ENCODE measurements at places on chromosomes 11 and 22.

DNA sequence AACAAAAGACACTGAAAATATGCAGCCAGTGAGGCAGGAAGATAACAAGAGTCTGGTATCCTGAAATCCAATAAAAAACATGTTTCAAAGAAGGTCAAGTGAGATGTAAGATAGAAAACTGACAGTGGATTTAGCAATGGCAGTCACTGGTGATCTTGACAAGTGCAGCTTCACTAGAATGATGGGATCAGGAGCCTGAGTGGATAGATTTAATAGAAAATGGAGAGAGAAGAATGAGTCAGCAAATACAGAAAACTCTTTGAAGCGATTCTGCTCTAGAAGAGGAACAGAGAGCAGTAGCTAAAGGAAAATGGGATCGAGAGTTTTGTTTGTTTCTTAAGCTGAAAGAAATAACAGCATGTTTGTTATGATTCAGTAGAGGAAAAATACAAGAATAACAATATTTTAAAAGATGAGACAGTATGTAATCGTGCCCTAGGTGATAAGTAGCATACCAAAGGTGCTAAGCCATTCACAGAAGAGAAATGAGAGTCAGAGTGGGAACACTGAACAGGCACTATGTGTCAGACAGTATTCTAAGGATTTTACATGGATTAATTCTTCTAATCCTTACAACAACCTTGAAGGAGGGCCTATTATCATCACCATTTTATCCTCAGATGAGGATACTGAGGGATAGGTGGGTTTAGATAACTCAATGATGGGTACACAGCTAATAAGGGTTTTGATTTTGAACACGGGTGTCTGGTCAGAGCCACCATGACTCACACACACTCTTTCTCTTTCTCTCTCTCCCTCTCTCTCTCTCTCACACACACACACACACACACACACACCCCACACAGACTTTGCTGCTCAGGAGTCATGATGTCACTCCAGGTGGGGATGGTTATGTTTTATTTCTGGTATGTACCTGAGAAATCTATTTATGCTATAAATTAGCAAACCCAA is 36.3 kb downstream of the MRE11 start:
- no peak for DNase-seq

DNA sequence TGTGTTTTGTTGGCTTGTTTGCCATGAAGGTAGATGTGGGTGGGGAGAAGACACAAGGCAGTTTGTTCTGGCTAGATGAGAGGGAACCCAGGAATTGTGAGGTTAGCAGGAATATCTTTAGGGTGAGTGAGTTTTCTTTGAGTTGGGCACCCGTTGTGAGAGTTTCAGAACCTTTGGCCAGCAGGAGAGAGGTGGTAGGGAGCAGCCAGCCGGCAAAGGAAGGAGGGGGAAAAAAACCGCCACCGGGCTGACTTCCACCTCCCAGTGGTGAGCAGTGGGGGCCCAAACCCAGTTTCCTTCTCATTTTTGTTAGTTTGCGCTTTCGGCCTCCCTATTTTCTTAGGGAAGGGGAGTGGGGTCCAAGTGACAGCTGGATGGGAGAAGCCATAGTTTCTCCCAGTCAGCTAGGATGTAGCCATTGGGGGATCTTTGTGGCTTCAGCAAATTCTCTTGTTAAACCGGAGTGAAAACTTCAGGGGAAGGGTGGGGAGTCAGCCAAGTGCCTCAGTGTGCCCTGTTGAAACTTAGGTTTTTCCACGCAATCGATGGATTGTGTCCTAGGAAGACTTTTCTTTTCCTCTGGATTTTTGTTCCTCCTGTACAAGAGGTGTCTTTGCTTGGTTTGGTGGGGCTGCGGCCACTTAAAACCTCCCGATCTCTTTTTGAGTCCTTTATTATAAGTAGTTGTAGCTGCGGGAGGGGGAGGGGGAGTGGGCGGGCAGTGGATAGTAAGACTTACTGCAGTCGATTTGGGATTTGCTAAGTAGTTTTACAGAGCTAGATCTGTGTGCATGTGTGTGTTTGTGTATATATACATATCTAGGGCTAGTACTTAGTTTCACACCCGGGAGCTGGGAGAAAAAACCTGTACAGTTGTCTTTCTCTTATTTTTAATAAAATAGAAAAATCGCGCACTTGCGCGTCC is 1.1 kb upstream of the GCAT start:
- no peak for DNase-seq

DNA sequence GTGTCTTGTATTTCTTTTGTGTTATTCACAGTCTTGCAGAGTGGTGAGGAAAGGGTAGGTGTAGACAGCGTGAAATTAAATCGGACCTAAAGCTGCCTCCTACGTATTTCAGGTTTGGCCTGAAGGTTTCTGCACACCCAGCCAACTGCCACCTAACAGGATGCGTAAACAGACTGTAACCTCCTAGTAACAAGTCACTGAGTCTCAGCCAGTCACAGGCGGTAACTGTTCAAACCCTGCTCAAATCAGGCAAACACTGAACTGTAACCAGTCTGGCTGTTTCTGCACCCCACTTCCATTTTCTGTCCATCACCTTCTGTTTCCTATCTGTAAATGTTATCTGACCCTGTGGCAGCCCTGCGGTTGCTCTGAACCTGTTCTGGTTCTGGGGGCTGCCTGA is 87.1 kb downstream of the ADAMTS15 start:
- no peak for DNase-seq

DNA sequence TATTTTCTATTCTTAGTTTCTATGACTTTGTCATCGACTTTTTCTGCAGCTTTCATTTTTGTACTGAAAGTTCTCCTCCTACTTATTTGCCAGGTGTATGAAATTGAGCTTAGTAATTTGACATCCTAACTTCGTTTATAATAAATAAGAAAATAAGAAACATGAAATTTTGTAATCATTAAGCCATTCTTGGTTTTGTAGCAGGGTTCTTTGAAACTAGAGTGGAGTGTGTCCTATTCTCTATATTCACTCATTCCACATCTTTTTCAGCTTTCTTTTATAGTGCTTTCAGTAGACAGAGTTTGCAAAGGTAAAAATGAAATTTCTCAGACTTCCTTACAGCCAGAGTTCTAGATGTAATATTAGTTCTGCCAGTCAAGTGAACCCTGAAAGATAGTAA is 47.8 kb downstream of the FANCF start:
- DNase-seq: no peak

GRCh38 chr11:88523386-88524071 is 186.0 kb upstream of the CTSC start:
- no peak for DNase-seq

DNA sequence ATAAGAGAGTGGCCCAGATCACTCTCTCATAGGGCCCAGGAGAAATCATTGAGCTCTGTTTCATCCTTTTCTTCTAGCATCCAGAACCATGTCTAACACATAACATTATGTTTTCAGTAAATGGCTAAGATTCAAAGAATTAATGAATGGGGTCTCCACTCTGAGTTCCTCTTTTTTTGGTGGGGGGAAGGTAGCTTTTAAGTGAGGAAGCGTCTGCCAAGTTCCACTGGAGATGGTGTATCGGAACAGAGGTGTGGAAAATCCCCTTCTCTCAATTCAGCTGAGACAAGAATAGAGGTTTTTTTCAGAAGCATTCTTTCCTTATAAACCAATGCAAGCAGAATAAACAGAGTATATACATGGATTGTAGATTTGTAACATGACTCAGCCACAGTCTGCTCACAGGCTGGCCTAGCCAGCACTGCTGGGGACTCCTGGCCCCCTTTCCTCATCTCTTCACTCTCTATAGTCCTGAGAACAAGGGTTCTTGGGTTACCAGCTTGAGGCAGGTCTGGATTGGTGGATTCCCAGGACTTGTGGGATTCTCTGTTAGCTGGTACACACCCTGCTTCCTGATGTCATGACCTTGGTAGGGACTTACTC is 97.2 kb downstream of the TRAF6 start:
- no peak for DNase-seq

DNA sequence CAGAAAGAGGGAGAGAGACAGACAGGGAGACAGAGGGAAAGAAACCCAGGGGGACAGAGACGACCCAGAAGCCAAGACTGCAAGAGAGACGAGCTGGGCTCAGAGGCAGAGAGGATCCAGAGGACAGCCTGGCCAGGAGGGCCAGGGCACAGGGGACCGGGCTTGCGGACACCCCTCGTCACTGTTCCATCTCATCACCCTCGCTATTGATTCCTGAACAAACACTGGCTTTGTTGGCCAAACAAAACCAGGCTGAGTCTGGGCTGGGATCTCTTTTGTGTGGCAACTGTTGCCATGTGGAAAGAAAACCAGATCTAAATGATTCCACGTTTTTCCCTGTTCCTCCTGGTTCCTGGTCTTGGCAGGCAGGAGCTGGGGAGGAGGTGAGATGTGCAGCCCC is 339.4 kb downstream of the MN1 start:
- DNase-seq: no peak

DNA sequence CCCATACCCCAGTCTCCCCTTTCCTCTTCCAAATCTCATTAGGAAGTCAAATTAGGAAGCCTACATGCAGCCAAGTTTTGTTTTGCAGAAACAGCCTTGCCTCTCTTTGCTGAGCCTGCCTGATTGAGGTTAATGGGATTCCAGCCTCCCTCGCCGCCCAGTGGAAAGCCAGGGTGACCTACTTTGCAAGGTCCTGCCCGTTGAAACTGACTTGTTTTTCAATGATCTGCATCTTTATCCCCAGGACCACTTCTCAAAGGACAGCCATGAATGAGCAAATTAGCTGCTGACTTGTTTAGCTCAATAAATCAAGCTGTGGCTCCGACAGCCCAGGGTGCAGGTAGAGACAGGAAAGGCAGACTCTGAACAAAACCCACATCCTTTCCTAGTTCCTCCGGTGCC is 110.4 kb downstream of the RRAS2 start:
- DNase-seq: no peak

DNA sequence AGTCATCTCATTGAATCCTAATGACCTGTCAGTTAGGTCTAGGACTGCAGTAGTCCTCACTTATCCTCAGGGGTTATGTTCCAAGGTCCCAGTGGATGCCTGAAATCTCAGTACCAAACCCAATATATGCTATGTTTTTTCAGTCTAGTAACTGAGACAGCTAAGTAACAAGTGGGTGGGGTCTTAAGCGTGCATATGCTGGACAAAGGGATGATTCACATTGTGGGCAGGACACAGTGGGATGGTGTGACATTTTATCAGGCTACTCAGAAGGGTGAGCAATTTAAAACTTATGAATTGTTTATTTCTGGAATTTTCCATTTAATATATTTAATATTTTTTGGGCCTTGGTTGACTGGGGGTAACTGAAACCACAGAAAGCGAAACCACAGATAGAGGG is 29.0 kb downstream of the DDX10 start:
- DNase-seq: no peak

GRCh38 chr11:34651551-34651950 is 30.7 kb downstream of the EHF start:
- DNase-seq: no peak

DNA sequence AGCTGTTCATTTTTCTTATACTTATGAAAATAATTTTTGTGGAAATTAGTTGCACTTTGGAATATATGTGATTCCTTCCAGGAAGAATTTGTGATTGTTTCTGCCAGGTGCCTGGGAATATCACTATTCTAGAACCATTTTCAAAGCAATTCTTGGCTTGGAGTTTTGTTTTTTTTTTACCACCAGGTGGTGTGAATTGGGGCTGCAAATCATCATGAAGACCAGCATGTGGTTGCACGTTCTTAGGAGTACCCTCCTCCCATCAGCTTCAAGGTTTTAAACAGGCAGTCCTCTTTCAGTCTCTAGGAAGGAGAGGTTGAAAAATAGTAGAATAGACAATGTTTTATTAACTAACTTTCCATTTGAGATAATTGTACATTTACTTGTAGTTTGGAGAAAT is 25.9 kb downstream of the USP47 start:
- DNase-seq: no peak

- DNase-seq: no peak
Measured at GRCh38 chr11:24225501-24225900, 271.4 kb upstream of the LUZP2 start.

DNA sequence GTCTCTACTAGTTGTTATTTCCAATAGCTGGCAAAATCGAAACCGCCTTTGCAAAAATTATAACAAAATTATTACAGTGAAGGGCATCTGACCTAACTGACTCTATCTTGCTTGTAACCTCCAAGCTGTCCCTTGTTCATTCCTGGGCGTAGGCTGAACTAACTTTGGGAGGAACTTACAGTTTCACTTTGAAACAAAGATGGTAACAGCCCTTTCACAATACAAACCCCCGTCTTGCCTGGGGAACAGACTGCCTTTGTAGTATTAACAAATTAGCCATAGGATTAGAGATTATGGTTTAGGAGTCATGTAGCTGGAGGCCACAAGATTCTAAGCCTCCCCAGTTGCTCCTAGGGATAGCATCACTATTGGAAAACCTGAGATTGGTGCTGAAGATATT is 131.6 kb upstream of the HSD17B12 start:
- DNase-seq: no peak

DNA sequence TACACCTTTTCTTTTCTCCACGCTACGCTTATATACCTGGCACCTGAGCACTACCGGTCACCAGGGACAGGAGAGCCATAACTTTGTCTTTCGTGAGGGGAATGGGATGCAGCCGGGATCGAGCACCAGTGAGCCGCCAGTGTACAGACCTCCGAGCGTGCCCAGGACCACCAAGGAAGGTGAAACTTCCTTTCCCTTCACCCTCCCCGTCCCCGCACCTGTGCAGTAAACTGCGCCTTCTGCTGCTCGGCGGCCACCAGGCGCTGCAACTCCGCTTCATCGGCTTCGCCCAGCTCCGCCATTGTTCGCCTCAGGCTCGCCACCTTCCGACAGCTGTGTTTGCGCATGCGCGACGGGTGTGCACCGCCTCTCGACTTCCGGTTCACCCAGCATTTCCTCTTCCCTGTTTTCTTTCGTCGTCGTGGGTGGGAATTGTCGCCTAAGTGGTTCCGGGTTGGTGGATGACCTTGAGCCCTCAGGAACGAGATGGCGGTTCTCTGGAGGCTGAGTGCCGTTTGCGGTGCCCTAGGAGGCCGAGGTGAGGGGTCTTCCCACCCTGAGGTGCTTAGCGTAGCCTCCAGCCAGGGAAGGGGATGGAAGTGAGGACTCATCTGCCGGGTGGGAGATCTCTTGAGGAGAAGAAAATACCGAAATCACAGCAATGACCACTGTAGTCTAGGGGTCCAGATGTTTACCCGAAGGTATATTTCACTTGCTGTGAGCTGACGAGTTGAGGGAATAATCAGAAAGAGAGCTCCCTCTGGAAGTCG is at the start of the genes SDHD and TIMM8B:
TSS of gene SDHD (plus strand) at position 452 of the 770 bp plus-strand sequence. CDS start at position 487, 35 bp downstream.
TSS of gene TIMM8B (minus strand) at position 335 of the 770 bp plus-strand sequence. CDS start at position 302, 33 bp downstream.
- peak; percentile 95 for DNase-seq

DNA sequence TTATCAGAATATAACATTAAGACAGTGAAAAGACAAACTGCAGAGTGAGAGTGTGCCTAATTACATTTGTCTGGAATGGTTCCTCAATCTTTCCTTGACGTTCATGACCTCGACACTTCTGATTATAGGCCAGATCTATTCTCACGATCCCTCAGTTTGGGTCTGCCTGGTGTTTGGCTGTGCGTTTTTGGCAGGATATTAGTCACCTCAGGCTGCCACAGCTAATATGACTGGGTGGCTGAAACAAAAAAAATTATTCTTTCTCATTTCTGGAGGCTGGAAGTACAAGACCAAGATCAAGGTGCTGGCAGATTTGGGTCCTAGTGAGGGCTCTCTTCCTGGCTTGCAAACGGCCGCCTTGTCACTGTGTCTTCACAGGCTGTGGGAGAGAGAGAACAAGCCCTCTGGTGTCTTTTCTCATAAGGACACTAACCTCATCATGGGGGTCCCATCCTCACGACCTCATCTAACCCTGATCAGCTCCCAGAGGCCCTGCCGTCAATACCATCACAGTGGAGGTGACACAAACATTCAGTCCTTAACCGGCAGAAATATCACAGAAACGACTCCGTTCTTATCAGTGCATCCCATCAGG is 23.2 kb downstream of the IFITM10 start:
- no peak for DNase-seq

Measured in NCI-H1105 (cell line).